ENCODE measurements at places on chromosomes 5 and 9. TPM values are rescaled to one million over a fixed set of nuclear protein-coding genes. Genes with fewer than 3 reads are reported as not detected.

The C9orf153 gene
- polyA plus RNA-seq = not detected

The GABBR2 gene
- polyA plus RNA-seq = 1.2 TPM

The CTSL gene
- polyA plus RNA-seq = not detected

DNA sequence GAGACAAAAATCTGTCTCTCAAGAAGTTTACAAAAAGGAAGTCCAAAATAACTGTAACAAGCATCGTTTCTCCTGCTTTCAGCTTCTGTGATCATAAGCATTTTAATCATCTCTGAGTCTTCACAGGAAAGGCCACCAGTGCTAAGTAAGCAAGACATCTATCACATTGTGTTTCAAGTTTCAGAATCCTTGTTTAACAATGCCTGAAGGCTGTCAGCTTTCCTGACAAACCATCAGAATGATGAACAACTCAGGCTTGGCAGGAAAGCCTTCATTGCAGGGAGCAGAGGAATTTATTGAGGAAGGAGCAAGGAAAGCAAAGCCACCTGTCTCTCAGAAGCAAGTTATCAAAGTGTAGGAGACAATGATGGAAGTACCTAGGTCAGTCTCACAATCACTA is 143.5 kb upstream of the DAPK1 start:
- DNase-seq = no peak

- DNase-seq = no peak
Measured at GRCh38 chr5:65073250-65073661, 304.5 kb downstream of the CWC27 start.

- DNase-seq = no peak
Measured at GRCh38 chr9:32606811-32607210, 28.7 kb downstream of the TAF1L start.

All from muscle of arm (tissue), 14 donors.